ENCODE measurements at places on chromosomes 2 and 18.
A peak's percentile ranks its signal among the peaks of the same experiment; 100 is the strongest.

DNA sequence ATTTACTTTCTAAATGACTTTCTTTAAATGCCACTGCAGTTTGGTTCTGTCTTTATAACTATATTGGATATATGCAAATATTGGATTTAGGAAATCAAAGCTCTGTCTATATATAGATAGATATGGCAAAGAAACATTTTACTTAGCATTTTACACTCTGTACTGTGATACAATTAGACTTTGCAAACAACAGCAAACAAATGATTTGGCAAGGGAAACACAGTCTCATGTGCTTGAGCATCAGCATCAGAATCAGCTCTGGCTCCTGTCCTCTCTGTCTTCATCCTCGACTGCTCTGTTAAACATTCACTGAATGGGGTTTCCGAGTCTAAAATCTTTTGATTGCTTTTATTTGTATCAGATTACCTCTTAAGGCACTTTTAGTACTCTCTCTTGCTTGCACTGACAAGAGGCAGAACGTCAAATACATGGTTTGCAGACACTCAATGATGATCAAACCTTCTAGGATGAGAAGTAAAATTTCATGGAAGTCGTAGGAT lies 176.8 kb upstream of the LRP1B start:
- DNase-seq: no peak

GRCh38 chr2:160534996-160535395 lies 41.4 kb upstream of the RBMS1 start:
- no peak for DNase-seq

DNA sequence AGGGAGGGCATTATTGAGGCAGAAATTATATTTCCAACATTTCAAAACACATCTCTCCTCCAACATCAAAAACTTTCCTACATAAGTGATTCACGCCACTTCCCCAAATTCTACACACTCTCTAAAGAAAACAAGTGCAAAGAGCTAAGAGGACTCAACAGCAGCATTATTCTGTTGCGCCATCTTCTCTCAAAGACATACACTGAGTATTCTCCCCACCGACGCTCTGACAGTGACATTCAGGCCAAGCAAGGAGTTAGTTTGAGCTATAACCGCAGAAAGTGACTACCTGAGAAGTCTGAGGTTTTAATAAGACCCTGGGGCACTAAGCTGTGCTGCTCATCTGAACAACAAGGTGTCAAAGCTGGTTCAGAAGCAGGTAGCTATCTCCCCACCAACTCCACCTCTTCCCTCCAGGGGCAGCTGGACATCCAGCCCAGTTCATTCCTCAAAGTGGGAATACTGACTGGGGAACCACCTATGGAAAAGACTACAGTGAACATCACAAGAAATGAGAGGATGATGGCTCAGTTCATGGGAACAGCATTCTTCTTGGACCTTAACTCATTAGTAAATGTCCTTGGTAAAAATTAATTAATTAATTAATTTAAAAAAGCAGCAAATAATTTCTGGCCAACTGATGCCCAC lies 309.5 kb upstream of the CCDC68 start:
- DNase-seq: no peak

GRCh38 chr2:40431600-40431955 lies 20.3 kb downstream of the SLC8A1 start:
- DNase-seq: no peak

- DNase-seq: no peak
Measured at GRCh38 chr2:190410166-190410565, 2.0 kb downstream of the MFSD6 start.

DNA sequence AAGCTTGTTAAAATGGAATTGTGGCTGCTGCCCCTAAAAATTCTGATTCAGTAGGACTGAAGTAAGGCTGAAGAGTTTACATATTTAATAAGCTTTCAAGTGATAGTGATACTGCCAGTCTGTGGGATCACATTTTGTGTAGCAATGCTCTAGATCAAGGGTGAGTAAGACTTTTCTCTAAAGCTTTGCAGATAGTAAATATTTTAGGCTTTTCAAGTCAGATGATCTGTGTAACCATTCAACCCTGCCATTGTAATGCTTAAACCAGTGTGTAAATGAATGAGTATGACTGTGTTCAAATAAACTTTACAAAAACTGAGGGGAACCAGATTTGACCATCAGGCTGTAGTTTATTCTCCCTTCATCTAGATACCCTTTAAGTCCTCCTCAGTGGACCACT lies 92.7 kb downstream of the PIK3C3 start:
- no peak for DNase-seq

GRCh38 chr2:157420771-157421323 lies 23.0 kb downstream of the CYTIP start:
- DNase-seq: no peak

DNA sequence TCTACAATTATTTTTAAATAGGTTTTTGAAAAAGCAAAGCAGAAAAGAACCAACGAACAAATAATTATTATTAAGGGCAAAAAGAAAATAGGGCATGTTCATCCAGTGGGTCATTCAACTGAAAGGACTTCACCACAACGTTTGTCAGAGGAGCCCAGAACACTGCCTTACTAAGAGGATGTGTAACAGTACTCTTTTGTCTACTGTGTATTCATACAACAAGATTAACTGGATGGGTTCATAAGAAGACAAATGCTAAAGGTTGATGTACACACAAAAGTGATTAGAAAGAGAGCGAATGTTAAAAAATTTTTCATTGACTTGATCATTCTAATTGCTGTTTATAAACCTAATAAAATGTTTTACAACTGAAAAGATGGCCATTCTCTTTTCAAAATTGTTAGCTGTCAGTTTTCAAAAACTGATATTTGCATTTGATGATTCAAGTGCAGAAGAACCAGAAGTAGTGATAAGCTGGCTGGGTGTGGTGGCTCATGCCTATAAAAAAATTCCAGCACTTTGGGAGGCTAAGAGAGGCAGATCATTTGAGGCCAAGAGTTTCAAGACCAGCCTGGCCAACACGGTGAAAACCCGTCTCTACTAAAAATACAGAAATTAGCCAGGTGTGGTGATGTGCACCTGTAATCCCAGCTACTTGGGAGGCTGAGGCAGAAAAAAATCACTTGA lies 33.1 kb downstream of the MGAT4A start:
- no peak for DNase-seq

- no peak for DNase-seq
Measured at GRCh38 chr2:95289253-95289652, 7.9 kb upstream of the KCNIP3 start.

GRCh38 chr2:119536211-119536610 lies 8.0 kb upstream of the CFAP221 start:
- DNase-seq: peak; percentile 19

DNA sequence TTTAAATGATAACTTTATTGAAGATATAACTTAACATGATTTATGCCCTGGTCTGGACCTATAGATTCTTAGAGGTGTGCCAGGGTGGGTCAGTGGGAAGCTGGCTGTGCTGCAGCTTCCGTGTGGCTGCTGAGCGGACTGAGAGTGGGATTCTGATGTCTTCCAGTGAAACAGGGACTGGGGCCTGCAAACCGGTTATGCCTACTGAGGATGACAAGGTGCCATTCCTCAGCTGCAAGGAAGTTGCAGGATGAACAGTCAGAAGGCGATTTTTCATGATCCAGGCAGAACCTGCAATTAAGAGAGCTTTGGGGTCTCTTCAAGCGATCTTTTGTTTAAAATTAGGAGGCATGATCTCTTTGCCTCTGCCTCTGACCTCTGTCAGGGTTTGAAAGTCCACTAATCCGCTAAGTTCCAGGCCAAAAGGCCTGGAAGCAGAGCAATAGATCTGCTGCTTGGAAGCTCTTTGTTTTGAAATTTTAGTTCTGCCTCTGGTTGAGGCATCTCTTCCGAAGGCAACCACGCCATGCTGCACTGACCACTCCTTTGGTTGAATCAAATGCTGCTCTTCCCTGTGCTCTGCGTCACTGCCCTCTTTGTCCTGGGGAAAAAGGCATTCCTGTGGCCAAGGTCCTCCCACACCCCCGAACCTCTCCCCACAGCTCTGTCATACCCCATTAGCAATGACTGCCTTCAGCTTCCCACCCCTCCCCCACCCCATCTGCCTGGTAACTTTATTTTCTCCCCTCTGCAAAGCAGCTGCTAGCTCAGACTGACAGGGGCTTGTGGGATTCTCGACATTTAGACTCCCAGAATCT lies 2.0 kb downstream of the TMEM169 start:
- no peak for DNase-seq

GRCh38 chr2:60961457-60961856 lies 56.1 kb upstream of the PEX13 start:
- DNase-seq: no peak

DNA sequence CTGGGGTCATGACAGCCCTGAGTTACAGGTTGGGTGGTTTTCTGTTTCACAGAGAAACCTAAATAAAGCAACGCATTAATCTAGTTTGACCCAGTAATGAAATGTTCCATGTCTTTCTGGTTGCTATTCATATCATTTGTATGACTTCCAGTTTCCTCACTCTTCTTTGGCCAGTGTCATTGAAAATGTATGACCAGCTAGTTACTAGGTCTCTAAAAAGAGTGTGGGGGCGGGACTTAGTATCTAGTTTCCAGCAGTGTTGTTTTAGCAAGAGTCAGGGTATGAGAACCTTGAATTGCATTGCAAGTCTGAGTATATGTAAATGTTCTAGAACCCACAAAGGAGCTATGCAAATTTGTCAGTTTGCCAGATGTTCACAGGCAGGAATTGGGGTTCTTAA lies 47.7 kb downstream of the SLC9A2 start:
- DNase-seq: no peak

GRCh38 chr2:10579876-10580514 lies 109.8 kb downstream of the NOL10 start:
- DNase-seq: no peak

DNA sequence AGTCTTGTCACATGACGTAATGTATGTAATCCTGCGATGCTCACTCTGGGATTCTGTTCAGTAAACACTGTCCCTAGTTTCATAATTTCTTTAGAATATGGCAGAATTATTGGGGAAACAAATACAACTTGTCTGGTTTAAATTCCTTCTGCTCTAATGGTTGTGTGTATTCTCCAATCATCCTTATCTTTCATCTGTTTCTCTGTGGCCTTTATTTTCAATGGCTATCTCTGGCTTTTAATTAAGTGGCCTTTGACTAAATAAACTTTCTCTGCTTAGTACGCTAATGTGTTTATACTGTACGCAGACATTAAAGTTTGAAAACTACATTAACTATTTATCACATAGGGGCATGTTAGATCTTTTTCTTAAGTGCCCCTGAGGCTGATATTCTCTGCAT lies 40.9 kb downstream of the CDH7 start:
- no peak for DNase-seq

DNA sequence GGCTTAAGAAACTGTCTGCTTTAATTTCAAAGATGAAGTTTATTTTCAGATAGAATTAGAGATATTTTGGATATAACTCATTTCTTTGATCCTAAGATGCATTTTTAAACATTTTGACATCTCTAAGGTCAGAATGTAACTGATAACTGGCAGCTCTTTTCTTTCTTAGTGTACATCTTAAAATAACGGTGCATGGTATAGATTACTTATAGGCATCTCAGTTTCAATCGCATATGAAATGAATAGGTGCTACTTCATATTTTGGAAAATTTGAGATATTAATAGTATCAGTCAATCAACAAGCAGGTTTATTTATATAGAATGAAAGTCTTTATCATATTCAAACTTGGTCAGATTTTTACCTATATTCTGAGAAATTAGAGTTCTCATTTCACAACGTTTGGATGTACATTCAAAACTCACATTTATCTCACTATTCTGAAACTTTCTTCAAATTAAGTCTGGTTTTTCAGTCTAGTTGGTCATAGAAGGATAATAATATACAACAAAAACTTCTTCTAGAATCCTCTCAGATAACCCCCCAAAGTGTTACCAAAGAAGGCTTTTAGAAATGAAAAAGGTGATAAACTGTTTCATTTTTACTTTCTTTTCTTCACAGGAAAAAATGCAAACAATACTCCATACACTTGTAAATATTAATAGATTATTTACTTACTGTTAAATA lies 122.8 kb upstream of the WDSUB1 start:
- no peak for DNase-seq

DNA sequence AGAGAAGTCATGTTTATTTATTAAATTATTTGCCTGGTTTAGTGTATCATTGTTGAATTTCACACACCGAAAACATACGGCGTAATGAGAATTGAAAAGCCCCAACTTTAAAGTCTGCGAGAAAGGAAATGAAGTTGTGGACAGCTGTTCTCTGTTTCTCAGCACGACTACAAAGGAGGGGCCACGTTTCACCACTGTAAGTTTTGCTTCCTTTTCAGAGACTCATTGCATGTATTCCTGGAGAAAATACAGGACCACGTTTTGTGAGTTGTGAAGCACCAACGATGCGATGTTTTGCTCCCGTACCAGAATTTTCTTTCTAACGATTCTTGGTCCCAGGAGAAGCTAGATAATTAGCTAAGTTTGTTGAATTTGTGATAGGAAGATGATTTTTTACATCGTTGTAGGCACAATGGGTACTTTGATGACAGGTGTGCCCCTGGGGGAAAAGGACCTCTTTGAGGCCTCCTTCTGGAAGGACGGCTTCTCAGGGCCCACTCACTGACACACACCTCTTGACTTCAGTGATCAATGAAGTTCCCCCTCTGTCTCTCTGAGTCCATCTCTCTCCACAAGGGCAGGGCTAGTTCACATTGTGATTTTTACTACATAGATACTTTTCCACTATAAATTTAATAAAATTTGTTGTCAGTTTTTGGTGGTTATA lies 23.7 kb upstream of the ACKR3 start:
- DNase-seq: no peak

DNA sequence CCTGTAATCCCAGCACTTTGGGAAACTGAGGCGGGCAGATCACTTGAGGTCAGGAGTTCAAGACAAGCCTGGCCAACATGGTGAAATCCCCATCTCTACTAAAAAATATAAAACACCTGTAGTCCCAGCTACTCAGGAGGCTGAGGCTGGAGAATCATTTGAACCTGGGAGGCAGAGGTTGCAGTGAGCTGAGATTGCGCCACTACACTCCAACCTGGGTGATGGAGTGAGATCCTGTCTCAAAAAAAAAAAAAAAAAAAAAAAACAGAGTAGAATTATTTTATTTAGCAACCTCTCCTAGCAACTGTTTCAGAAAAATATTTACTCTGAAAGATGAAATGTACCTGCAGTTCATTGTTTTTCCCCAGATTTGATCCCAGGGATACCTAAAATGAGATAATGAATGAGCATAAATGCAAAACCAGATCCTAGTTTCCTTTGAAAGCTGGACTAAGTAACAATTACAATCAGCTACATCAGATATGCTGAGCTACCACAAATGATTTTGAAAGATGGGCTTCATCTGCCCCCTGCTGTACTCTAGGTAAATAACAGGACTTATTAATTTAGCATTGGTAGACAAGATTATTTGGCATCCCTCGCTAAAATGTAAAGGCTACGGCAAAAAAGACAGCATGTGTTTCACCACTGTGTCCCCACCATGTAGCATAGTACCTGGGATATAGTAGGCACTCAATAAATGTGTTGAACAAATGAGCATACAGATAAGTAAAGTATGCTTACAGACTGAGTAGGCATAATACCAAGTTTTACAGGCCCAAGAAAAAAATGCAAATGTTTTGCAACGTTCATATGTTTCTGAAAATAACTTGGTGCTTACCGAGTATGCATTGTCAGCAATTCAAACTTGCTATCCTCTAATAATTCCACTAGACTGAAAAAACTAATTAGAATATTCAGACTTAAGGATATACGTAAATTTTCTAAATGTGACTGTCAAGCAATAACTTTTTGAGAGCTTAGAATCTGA lies 102.5 kb downstream of the ATL2 start:
- DNase-seq: peak; percentile 71

GRCh38 chr2:83901317-83901716 lies 557.8 kb downstream of the SUCLG1 start:
- no peak for DNase-seq
